Sciatic nerve (tissue), 2 donors: ENCODE measurements at places on chromosomes 3 and 15. TPM values are rescaled to one million over a fixed set of nuclear protein-coding genes. Genes with fewer than 3 reads are reported as not detected.

Gene FMN1
- 10.0 TPM for total RNA-seq

Gene NTRK3
- 28.4 TPM for total RNA-seq

Gene EIF4E3
- 36.4 TPM for total RNA-seq

Gene OIP5
- total RNA-seq, result 0.40 TPM

Gene LXN
- 24.9 TPM for total RNA-seq

Gene VPS13C
- 124 TPM for total RNA-seq
